ENCODE measurements at places on chromosomes 6 and 20. TPM values are rescaled to one million over a fixed set of nuclear protein-coding genes. Genes with fewer than 3 reads are reported as not detected.

- H3K4me1 ChIP-seq: peaks cover 25% of the 10 kb centered on the region
- no peaks in the 10 kb centered on the region for H3K27me3 ChIP-seq
- peaks cover 7% of the 10 kb centered on the region for H3K36me3 ChIP-seq
- H3K27ac ChIP-seq: no peak overlapping the region
- DNase-seq: no peak
Measured at GRCh38 chr6:166469426-166469961, 86.8 kb upstream of the MPC1 start.

- peak; percentile 46 for DNase-seq
- H3K27me3 ChIP-seq: no peaks in the 10 kb centered on the region
- no peaks in the 10 kb centered on the region for H3K4me1 ChIP-seq
- no peaks in the 10 kb centered on the region for H3K36me3 ChIP-seq
Measured at GRCh38 chr20:23129891-23130621, 43.9 kb upstream of the CD93 start.

The KCNK15 gene
- total RNA-seq: 0.55 TPM

The SLC22A16 gene
- total RNA-seq: 0.36 TPM

DNA sequence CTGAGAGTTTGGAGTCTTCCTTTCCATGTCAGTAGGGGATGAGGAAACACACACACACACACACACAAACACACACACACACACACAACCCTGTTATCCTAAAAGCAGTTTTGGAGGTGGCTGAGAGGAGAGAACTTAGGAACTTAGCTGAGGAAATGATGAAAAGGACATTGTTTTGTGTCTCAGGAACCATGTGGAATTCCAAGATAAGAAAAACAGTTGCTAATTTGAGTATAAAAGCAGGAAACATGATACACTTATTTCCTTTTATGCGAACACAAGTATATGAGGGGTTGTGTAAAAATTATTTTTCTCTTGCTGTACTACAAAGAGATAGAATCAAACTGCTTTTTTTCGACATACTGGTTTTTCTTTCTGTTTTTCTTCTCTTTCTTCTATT, at the start of gene MYCT1:
Gene MYCT1, plus strand, starts transcription at position 264 of the 400 bp plus-strand sequence. Its CDS starts 6 bp downstream, at position 270.
- no peaks in the 10 kb centered on the region for H3K36me3 ChIP-seq
- no peak for DNase-seq
- no peaks in the 10 kb centered on the region for H3K4me1 ChIP-seq
- H3K27ac ChIP-seq: peak within 1 kb of the TSS; percentile 18

DNA sequence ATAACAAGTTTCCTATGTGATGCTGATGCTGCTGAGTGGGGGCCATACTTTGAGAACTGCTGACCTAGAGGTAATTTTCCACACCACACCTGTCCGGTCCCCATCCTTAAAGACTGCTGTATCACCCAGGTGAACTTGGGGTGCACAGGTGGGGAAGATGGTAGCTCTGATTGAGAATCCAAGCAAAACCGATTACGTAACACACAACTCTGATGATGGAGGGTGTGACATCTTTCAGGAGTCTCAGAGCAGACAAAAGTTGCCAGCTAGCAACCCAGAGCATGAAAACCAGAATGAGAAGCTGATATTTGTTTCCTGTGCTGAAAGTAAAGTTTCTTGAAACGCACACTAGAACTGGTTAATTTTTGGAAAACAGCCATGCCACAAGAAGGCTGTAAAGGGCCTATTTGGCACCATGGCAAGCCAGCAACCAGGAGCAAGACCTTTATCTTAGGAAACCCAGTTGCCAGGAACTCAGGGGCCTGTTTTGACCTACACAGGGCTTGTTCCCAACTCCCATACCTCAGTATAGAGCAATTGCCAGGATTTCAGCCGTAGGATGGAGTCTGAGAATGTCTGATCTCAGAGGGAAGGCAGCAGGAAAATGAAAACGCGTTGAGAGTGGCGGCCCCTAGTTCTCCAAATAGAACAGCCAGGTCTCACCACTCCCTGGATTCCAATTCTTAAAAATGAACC, 21.6 kb upstream of the TBC1D7 start:
- no peaks in the 10 kb centered on the region for H3K27me3 ChIP-seq
- H3K4me3 ChIP-seq: no peak overlapping the region

DNA sequence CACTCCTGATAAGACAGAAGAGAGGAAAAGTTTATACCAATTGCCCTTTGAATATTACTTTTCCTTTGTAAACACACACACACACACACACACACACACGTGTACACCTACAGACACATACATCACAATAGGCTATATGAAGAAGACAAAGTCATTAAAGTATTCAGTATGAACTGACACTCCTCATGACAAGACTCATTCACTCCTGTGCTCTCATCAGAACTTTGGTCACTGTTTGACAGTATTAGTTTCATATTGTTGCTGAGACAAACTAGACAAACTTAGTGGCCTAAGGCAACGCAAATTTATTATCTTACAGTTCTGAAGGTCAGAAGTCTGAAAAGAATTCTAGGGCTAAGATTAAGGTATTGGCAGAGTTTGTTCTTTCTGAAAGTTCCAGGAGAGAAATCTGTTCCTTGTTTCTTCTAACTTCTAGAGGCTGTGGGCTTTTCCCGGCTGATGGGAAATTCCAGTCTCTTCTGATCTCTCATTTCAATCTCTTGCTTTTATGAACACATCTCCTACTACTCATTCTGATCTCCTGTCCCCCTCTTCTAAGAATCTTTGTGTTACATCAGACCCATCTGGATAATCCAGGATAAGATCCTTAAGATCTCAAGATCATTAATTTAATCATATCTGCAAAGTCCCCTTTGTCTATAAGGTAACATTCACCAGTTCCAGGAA, 171.3 kb downstream of the HACE1 start:
- H3K4me1 ChIP-seq: no peaks in the 10 kb centered on the region
- H3K36me3 ChIP-seq: no peaks in the 10 kb centered on the region
- DNase-seq: no peak
- no peak overlapping the region for H3K27ac ChIP-seq

Measured in sigmoid colon (tissue), 7 donors.